ENCODE measurements at places on chromosomes 1 and 21.

DNA sequence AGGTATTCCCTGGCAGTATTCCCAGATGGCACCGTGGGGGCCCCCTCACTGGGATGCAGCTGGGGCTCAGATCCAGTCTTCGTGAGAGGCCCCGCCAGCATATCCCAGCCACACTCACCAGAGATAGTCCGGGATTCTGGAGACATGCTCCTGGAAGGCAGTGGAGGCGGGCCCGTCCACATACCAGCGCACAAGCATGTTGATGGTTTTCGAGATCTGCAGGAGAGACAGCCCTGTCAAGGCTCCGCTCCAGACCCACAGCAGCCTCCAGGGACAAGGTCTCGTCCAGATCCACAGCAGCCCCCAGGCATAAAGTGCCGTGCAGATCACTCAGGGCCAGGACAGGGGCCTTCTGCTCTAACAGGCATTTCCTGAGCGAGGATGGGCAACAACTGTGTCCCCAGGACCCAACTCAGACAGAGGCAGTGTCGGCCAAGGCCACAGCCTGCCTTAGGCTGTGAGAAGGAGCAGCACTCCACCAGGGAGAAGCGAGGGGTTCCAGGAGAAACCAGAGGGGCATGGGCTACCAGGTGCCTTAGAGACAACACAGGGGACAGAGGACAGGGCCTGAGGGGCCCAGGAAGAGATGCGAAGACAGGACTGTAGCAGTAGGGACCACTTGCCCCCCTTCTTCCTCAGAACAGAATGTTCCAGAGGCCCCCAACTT lies 14.8 kb downstream of the LSS start:
- no peak for DNase-seq

DNA sequence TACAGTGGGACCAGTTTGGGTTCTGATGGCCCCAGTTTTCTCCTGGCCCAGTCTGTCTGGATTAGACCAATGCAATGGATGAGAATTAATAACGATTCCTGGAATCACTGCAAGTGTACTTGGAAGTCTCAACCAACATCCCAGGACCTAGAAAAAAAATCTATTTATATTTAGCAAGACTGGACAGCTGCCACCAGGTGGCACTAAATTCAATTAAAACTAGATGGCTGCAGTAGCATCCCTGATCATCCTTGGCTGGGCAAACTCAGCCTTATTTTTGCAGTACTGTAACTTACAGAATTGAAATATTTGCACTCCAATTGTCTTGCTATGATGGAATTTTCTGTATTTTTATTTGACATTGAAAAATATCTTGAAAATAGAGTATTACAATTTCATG lies 165.7 kb downstream of the NCAM2 start:
- no peak for DNase-seq

- DNase-seq = no peak
Measured at GRCh38 chr1:175137369-175137768, 55.2 kb downstream of the KIAA0040 start.

- DNase-seq = peak; percentile 49
Measured at GRCh38 chr1:26787381-26787705, 407 bp upstream of the PIGV start.

DNA sequence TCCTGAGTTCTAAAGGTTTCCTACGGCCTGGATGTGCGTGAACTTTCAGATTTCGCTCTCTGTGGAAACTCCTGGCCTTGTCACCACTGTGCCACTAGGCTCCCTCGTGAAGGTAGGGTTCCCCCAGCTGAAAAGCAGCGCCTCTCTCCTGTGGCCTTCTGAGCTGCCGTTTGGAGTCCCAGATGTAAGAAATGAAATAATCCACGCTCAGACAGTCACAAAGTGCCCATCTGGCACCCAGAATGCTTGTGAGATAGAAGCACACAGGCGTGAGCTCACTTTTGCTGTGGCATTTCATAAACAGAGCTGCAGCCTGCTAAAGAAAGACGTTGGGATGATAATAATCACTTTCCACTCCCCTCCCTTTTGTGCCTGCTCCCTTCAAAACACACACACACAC lies 65.8 kb downstream of the LMO4 start:
- no peak for DNase-seq

GRCh38 chr1:20325844-20326420 lies 35.3 kb downstream of the VWA5B1 start:
- DNase-seq = no peak

DNA sequence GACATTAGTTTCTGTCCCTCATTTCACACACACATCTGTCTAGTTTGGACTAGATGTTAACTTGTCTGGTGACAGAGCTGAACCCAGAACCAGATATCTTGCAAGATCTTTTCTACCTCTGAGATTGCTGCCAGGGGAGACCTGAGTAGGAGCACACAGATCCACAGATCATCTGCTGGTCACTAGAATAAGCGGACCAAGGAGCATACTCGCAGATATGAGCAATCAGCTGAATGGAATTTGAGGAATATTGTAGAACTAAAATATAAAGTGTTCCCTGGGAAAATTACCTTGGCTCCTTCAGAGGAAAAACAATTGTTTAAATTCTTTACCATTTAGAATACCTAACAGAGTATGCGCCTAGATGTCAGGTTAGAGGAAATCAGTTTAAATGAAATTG lies 90.7 kb downstream of the TNFSF18 start:
- DNase-seq = no peak

- no peak for DNase-seq
Measured at GRCh38 chr1:63276624-63277023, 45.7 kb upstream of the FOXD3 start.

- DNase-seq = no peak
Measured at GRCh38 chr1:23807453-23807852, 6.9 kb upstream of the GALE start.

GRCh38 chr1:201602413-201603265 lies 63.7 kb downstream of the NAV1 start:
- DNase-seq = no peak

DNA sequence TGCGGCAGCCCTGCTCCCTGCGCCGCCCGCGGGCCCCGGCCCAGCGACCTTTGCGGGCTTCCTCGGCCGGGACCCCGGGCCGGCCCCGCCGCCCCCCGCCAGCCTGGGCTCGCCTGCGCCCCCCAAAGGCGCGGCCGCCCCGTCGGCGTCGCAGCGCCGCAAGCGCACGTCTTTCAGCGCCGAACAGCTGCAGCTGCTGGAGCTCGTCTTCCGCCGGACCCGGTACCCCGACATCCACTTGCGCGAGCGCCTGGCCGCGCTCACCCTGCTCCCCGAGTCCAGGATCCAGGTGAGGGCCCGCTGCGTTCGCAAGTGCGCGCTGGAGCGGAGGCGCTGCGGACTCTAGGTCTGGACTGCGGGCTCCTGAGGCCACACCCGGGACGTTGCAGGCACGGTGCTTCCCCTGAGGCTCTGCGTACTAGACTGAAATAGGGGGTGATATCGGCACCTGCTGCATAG lies 351 bp downstream of the MIXL1 start:
- no peak for DNase-seq

- DNase-seq = no peak
Measured at GRCh38 chr1:178461104-178461503, 35.7 kb downstream of the CLEC20A start.

- DNase-seq = no peak
Measured at GRCh38 chr1:37028981-37029617, 5.2 kb downstream of the GRIK3 start.

DNA sequence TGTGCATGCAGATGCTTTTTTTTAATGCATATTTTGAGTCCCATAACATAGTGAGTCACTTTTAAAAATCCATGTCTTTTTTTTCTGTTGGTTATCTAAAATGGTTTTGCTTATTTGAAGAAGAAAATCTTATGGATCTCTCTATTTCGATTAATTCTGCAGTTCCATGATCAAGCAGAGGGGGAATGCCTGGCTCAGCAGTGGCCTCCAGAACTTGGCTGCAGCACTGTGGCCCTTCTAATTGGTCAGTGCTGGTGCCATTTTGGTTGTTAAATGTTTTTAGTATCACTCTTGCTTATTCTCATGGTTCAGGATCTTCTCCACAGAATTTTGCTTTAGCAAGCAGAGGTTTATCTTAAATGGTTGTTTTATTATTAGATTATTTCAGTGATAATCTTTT lies 11.2 kb downstream of the EPHX4 start:
- no peak for DNase-seq

- no peak for DNase-seq
Measured at GRCh38 chr1:47229886-47230691, 1.9 kb downstream of the TAL1 start.

- no peak for DNase-seq
Measured at GRCh38 chr1:220322570-220322969, 50.3 kb upstream of the RAB3GAP2 start.

- DNase-seq = no peak
Measured at GRCh38 chr1:145701306-145701862, 5.8 kb downstream of the PDZK1 start.

All from stimulated activated CD4-positive, alpha-beta T cell treated with anti-CD3 and anti-CD28 coated beads, Interleukin-15, amount 100 ng/mL, for 1 hour (primary cell).